Right renal cortex interstitium (tissue), 3 donors: ENCODE measurements at places on chromosomes 3 and 15.

GRCh38 chr3:70309591-70309990, 2.8 kb downstream of the MDFIC2 start:
- DNase-seq, result no peak

- no peak for DNase-seq
Observed at GRCh38 chr3:55170444-55170843, 242.6 kb upstream of the LRTM1 start.

DNA sequence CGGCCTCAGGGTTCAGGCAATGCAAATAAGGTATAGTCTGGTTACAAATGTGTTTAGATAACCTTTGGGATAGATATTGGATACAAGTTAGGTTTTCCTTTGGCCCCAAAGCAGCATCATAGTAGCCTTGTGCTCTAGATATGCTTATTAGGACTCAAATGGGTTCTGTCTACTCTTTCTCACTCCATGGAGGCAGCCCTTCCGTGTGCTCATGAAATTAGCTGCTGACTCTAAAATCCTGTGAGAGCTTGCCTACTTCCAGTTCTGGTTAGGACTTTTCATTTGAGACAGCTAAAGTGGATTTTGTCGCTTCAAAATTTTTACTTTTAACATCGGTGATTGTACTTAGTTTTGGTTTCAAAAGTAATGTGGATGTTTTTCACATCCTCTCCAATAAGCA, 1.6 kb downstream of the CDV3 start:
- no peak for DNase-seq

DNA sequence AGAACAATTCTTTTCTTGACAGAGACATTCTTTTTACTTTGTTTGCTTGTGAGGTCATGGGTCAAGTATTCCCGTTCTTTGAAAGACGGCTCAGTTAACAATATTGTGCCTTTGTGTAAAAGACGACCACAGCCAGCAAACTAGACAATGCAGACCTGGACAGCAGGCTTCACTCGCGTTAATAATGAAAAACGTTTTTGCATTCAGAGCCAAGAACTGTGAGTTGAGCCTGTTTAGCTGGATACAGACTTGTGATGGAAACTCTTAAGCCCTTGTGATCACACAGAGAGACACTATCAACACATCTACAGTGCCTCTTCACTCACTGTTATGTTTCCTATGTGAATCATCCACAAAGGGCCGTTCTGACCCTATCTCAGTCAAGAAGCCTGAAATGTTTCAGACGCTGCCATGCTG, 37.3 kb upstream of the CMTM7 start:
- no peak for DNase-seq

DNA sequence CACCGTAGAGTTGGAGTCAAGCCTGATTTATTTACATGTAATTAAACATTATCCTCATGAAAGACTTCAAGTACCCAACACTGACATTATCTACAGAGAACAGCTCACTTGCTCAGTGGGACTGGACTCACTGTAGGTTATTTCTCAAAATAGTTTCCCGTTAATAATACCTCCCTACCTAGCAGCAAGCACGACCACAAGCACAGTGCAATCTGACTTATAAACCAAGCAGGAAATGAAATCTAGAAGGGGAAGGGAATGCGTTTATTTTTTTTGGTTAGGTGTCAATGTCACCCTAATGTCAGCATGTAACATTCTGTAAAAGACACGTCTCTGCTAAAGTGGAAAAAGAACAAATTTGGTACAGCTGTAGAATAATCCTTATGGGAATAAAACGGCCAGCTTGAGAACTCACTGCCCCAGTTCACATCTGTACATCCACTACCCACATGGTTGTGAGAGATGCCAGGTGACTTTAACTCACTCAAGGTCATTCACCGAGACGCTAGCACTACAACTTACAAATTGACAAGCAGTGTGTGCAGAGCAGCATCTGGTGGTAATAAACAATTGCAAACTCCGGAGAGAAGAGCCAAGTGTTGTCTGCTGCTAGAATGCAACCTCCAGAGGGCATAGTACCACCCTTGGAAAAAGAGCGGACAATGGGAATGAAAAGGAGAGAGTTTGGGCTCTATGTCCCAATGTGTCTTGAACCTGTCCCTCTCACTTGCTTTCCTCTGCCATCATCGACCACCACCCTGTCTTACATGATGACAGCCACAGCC, 242.5 kb downstream of the CADPS start:
- DNase-seq, result no peak

DNA sequence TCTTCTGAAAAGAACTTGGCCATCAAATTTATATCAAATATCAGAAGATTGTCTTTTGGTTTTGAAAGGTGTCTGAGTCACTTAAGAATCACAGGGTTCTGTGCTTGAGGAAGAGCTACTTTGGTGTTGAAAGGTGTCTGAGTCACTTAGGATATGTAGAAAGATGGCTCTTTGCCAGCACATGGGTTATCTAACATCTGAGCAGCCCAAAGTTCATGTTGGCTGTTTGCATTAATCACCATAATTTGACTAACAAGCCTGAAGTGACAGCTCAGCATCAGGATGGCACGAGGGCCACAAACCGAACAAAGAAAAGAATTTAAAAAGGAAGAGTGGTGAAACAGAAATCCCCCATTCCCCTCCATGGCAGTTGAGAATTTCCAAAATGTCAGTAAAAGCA, 190.5 kb upstream of the CMC1 start:
- DNase-seq, result no peak

DNA sequence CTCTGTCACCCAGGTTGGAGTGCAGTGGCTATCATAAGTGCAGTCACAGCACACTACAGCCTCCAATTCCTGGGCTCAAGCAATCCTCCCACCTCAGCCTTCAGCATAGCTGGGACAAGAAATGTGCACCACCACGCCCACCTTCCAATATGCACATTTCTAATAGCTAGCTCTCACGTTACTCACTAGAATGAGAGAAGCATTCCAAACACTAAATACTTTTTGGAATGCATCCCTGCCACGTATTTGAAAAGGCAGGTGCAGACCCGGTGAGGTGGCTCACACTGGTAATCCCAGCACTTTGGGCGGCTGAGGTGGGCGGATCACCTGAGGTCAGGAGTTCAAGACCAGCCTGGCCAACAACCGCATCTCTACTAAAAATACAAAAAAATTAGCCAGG, 7.6 kb upstream of the TCF12 start:
- DNase-seq, result no peak

DNA sequence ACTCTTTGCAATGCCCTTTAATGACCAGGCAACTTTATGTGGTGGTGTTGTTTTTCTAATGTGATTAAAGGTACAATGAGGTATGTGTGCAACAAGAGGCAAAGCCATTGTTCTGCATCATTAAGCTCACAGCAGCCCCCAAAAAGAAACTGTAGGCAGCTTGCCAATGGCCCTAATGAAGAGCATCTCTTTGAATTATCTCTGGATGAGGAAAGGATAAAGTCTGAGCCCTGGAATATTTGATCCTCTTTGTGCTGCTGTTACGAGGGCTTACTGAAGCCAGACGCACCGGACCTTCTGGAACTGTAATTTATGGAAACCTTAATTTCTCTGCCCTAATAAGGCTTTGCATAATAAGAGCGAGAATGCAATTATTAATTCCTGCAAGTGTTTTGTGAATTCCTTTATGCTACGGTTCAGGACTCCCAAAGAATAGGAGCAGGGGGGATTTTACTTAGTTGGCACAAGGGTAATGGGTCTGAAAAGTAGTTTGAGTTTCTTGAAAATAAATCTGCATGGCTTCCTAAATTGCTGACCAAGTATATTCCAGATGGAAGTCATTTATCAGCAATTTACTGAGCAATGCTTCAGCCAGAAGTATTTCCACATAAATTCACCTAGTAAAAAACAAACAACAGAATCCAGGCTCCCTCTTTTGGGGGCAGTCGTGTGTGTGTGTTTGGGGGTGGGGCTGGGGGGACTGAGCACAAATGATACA, 193.4 kb downstream of the PDZRN3 start:
- no peak for DNase-seq

GRCh38 chr15:63035253-63035652, 7.3 kb upstream of the TPM1 start:
- DNase-seq, result no peak

DNA sequence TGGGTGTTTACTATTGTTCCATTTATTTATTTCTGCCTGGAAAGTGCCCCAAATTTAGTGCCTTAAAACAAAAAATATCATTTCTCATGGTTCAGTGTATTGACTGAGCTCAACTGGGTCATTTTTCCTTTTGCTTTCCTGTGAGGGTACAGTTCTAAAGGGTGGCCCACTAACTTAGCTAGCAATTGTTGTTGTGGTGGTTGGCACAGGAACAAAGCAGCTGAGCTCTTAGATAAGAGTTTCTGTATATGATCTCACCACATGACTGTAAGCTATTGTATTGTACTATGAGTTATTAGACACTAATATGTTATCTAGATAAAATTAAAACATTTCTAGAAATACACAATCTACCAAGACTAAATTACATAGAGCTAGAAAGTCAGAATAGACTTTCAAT, 1283.7 kb downstream of the OTOL1 start:
- DNase-seq, result no peak

- no peak for DNase-seq
Observed at GRCh38 chr3:159865041-159865579, 123.5 kb upstream of the IL12A start.

DNA sequence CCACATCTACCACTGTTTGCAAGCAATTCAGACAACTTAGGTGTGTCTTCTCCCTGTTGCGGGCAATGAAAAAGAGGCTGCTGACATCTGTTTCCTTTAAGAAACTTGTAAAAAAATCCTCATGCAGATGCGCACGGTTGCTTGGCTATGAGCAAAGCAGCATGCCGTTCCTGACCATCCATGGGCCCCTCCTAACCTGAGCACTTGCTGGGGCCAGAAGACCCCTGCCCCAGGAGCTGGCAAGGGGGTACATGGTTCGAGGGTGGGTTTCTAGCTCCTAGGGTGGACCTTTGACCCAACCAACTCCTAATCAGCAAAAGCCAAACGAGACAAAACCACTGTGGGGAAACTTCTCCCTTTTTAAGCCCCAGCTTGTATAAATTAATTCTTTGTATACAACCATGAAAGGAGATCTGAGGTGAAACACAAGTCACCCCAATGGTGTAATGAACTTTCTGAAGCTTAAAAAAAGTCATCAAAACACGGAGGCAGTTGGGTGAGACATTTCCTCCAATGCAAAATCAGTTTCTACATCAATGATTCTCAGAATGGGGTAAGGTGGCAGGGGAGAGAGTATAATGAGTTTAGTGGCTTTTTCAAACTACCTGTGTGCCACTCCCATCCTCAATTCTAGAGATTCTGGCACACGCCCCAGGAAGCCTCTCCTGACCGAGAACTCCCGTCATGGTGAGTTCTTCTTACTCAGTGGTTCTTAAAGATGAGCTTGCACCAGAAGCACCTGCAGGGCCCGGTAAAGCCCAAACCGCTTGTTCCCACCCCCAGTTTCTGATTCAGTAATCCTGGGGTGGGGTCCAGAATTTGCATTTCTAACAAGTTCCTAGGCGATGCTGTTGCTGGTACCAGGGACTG, 44.1 kb downstream of the CPN2 start:
- DNase-seq, result no peak

GRCh38 chr3:100008081-100008698, 106.1 kb downstream of the FILIP1L start:
- DNase-seq, result no peak

DNA sequence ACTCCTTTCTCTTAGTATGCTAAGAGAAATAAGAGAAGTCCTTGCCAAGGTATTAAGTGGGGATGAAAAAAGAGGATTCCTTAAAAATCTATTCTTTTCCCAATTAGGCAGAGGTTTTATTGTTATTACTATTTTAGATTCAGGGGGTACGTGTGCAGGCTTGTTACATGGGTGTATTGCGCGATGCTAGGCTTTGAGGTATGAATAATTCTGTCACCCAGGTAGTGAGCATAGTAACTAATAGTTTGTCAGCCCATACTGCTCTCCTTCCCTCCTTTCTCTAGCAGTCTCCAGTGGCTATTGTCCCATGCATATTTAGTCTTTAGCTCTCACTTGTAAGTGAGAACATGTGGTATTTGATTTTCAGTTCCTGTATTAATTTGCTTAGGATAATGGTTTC, 83.9 kb downstream of the LEKR1 start:
- DNase-seq, result no peak

- peak; percentile 29 for DNase-seq
Observed at GRCh38 chr15:79595995-79596622, 164.0 kb downstream of the MINAR1 start.

DNA sequence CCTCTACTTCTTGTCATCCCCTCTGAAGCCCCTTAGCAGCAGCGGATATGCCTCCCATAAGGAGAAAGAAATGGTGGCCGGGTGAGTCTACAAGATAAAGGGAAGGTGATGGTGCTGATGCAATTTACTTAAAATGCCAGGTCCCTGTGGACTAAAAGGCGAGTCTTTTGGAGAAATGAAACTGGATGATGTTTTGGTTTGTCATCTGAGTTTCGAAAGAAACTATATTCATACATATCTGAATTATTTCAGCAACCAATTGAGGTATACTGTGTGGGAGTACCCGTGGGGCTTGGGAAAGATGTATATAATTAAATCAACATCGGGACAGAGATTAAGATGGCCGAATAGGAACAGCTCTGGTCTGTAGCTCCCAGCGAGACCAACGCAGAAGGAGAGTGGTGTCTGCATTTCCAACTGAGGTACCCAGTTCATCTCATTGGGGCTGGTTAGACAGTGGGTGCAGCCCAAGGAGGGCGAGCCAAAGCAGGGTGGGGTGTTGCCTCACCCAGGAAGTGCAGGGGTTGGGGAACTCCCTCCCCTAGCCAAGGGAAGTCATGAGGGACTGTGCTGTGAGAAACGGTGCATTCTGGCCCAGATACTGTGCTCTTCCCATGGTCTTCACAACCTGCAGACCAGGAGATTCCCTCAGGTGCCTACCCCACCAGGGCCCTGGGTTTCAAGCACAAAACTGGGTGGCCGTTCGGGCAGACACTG, 210.6 kb upstream of the CHRM5 start:
- no peak for DNase-seq
